NCI-H2107 (cell line): ENCODE measurements at places on chromosomes 2 and 18.

- DNase-seq: no peak
These were observed 148.4 kb upstream of the ACVR2A start for GRCh38 chr2:147696426-147696825.

- no peak for DNase-seq
These were observed 60.4 kb downstream of the FAM117B start for GRCh38 chr2:202695166-202695565.

- DNase-seq: peak; percentile 82
These were observed 30.3 kb downstream of the TFCP2L1 start for GRCh38 chr2:121254748-121255147.

DNA sequence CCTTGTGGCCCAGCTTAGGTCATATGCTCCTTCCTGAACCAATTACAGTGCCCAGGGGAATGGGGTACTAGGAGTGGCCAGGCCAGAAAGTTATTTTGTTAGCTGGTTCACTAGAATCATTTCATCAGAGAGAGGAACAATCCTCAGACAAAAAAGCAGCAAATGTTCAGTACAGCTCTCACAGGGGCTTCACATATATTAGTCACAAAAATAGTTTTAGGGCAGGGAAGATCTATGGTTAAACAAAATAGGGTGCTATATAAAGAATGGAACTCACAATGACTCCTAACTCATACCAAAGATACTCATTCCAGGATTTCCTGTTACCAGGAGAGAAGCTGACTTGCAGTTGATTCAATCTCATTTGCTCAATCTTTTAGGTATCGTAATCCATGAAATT, 71.0 kb downstream of the CWC22 start:
- DNase-seq: no peak

DNA sequence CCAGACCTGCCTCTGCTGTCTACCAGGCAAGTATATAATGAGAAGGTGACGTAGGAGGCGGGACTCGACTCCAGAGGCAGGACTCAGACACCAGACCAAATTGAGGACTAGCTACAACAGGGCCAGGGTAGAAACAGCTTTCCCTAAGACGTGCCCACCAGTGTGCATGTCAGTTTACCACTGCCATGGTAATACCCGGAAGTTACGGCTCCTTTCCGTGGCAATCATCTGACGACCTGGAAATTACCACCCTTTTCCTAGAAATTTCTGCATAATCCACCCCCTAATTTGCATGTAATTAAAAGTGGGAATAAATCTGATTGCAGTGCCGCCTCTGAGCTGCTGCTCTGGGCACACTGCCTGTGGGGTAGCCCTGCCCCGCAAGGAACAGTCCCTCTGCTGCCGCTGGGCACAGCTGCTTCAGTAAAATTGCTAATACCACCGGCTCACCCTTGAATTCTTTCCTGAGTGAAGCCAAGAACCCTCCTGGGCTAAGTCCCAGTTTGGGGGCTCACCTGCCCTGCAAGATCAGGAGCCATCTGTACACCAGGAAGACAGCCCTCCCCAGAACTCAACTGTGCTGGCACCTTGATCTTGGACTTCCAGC, 59.1 kb downstream of the ODC1 start:
- DNase-seq: no peak

GRCh38 chr2:85421260-85422071, 3.0 kb downstream of the SH2D6 start:
- DNase-seq: no peak

GRCh38 chr18:6013171-6013810, 118.0 kb upstream of the TMEM200C start:
- DNase-seq: no peak

DNA sequence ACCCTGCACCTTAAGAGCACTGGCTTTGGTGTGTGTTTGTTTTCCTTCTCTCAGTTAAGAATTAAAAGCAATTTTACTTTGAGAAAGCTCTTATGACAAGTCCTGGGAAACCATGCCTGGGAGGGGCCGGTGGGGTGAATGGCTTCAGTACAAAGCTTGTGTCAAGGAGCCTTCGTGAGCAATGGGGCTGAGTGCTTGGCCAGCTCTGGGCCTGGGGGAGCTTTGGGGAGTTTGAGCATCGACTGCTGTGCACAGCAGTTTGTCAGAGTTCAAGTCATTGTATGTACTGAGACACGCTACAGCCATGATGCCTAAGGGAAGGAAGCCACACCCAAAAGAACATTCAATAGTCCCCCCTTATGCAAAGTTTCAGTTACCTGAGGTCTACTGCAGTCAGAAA, 75.8 kb downstream of the ARHGEF4 start:
- DNase-seq: no peak

DNA sequence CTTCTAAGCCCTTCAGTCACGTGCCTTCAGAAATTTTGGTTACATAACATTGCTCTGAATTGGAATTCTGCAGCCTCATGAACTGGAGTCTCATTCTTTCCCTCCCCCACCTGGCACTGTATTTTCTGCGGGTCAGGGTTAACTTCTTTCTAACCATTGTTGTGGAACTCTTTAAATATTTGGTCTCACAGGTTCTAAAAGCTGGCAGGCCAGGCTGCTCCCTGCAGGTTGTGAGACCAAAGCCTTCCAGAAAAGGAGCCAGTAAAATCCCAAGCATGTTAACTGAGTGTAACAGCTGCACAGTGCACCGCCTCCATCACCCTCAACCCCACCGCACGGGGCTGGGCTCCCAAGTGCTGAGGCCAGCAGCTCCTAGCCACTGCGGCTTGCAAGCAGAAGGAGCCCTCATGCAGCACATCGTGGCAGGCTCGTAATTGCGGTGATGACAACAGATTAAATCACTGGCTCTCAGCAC, 174.1 kb upstream of the ALPP start:
- no peak for DNase-seq

GRCh38 chr2:119377294-119377992, 10.7 kb downstream of the DBI start:
- DNase-seq: no peak

- no peak for DNase-seq
These were observed 751 bp upstream of the NMI start for GRCh38 chr2:151289972-151290866.

DNA sequence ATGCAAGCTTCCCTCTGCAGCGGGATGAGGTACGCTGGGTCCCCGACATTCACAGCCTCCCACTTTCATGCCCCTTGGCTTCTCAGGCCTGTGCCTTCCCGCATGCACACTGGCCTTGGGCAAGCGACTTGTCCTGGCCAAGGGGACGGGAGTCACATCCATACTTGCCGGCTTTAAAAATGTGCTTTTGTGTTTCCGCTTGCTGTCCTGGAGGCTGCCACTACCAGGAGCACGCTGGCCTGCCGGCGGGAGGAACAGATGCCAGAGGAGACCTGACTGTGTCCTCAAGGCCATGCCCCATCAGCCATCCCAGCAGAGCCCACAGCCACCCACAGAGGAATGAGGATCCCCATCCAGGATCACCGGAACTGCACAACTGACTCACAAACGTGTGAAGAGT, 36.9 kb upstream of the SMIM21 start:
- DNase-seq: no peak

DNA sequence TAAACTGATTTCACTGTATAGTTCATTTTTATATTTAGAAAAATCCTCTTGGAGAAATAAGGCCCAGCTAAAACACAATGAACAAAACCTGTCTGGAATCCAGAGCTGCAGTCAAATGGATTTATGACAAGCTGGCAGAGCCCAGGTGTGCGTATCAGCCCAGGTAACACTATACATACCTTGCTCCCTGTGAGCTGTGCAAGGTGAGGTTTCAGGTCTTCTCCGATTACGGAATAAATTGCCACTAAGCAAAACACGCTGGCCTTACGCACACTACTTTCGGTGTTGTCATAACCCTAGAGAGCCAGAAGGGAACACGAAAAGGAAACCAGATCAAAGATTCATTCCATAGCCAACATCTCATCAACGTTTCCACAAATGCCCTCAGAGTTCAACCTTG, 61.9 kb upstream of the TFCP2L1 start:
- peak; percentile 77 for DNase-seq

DNA sequence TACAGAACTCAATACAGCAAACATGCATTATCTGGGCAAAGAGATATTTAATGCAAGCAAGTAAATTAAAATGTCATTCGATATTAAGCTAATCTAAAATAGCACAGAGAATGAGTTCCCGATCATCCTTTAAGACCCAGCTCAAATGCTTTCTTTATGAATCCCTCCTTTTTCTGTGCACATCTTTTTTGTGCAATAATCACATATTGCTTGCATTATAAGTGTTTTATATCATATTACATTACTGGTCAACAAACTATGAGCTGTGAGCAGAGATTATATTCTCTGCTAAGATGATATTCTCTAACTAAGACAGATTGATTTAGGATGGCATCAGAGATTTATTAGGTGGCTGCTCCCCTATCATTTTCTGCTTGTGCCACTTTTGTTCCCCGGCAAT, 146.1 kb downstream of the ERBB4 start:
- DNase-seq: no peak

DNA sequence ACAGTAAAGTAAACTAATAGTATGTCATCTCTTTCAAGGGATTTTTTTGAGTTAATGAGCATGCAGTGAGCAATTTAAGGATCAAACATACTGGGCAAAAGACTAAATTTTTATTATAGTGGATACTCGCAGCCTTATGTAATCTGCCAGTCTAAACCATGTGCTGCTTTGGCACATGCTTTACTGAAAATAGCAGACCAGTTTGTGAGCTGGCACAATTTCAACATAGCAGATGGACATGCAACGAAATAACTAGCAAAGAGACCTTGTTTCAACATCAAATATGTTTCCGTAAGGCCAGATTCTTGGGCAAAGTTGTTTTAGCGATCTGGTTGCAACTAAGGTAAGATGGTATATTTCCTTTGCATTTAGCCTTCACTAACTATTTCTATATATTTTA, 807.3 kb downstream of the NR4A2 start:
- no peak for DNase-seq

DNA sequence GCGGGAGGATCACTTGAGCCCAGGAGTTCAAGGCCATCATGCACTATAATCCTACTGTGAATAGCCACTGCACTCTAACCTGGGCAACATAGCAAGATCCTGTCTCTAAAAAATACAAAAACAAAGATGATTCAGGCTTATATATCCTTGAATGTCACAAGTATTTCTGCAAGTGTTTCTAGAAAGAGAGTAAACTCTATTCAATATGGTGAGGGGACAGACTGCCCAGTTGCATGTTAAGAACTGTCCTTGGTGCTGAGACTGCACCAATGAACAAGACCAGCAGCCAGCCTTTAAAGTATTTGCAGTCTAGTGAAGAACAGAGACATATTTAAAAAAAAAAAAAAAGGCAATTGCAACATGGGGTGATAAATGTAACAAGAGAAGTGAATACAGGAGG, 16.4 kb downstream of the MAP3K19 start:
- no peak for DNase-seq

DNA sequence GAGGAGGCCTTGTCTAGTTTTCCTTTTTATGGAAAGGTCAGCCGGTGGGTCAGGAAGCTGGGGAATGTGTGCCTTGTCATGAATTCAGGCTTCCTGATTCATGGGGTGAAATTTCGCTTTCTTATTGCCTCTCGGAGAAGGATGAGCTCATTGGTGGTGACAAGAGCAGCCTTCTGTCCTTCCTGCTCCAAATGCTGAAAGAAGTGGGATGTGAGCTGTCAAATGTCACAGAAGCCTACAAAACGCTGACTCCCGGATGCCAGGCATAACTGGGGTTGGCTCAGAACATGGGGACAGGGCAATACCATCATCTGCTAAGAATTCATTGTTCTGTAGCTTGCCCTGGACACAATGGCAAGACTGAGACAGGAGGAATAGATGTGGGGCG, 55.8 kb upstream of the FAM136A start:
- DNase-seq: no peak

DNA sequence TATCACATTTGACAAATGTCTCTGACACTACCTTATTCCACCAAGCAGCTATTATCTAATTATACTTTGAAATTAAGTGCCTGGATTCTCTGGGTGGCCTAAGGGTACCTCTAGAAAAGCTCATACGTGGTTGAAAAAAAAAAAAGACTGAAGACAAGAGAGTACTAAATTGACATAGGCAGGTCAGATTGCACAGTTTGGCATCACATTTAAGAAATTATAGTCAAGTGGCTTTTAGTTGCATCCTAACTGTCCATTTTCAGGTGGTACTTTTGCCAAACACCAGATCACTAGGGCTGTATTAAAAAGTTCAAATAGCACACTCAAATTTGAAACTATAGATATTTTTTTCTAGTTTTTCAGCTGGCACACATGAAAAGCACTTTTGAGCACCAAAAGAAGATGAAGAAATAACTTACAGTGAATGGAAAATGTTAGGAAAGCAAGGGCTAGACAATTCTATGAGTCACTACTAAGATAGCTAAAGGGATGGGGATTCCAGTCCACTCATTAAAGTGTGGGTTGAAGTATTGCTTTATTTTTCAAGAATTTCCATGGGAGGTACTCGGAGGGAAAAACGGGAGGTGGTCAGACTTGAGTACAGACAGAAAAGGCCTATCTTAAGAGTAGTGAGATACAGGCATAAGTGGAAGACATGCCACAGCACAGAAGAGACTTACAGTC, 106.5 kb upstream of the COL5A2 start:
- no peak for DNase-seq

- no peak for DNase-seq
These were observed 15.2 kb downstream of the GALNT3 start for GRCh38 chr2:165778653-165779451.

DNA sequence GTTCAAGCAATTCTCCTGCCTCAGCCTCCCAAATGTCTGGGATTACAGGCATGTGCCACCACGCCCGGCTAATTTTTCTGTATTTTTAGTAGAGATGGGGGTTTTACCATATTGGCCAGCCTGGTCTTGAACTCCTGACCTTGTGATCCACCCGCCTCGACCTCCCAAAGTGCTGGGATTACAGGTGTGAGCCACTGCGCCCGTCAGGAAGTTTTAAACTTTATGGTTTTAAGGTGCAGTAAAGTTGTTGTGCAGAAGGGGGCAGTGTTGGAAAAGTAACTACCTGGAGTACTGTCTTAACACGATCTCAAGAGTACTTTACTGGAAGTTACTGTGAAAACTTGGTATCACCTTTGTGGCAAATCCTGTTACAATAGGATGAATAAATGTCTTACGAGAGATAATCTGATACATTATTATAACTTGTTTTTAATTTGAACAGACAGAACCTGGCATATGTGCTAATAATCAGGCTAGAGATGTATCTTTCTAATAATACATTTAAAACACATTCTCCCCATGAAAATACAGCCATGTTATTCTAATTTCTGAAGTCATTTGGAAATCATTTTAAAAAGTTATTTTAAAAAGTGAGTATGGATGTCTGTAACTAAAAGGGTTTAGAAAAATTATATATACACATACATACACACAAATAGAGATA, 10.8 kb downstream of the SPDYA start:
- DNase-seq: peak; percentile 35

DNA sequence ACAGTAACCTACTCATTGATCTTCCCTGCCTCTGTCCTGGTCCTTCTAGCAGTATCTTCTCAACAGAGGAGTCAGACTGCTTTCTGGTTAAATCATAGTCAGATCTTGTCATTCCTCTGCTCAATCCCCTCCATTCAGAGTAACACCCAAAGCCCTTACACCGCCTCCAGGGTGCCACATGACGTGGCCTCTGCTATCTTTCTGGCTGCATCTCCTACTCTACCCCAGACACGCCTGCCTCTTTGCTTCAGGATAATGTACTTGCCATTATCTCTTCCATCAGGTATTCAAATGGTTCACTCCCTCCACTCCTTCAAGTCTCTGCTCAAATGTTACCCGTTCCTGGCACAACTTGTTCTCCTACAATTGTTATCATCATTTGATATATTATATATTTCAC, 36.3 kb upstream of the ACVR2A start:
- no peak for DNase-seq
